Activated naive CD4-positive, alpha-beta T cell treated with anti-CD3 and anti-CD28 coated beads, Interleukin-2, amount 50 U/mL, for 16 hours (primary cell): ENCODE measurements at places on chromosomes 1 and 21.
A peak's percentile ranks its signal among the peaks of the same experiment; 100 is the strongest.

GRCh38 chr1:65167586-65168242 is 19.7 kb downstream of the AK4 start:
- no peak for DNase-seq

- DNase-seq, result no peak
Measured at GRCh38 chr21:37058261-37058660, 14.6 kb downstream of the PIGP start.

DNA sequence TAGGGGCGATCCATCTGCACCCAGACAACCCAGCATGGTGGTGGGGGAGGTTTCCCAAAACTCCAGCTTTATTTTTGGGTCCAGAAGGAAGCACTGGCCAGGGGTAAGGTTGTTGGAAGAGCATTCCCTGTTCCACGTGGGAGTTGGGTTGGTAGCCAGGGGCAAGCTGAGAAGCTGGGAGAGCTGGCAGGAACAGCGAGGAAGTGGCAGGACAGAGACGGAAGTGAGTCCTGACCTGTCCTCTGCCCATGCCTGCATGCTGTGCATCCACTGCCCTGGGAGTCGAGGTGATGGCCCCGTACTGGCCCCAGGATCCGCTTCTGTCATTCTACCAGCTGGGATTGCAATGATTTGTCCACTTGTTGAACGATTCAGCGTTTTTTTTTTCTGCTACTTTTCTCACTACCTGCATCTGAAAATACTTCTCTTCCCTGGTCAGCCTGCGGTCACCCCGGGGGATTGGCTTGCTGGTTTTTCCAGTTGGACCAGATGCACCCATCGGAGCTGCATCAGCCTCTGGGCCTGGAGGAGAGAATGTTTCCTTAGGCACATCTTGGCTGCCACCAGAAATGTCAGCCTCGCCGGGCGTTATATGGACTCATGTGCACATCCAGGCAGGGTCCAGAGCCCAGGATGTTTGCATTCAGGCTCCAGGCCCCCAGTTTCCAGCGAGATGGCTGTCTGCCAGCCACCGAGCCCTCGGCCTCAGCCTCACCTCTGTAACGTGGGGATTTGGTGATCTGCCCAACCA is 28.3 kb upstream of the TMPRSS2 start:
- no peak for DNase-seq

DNA sequence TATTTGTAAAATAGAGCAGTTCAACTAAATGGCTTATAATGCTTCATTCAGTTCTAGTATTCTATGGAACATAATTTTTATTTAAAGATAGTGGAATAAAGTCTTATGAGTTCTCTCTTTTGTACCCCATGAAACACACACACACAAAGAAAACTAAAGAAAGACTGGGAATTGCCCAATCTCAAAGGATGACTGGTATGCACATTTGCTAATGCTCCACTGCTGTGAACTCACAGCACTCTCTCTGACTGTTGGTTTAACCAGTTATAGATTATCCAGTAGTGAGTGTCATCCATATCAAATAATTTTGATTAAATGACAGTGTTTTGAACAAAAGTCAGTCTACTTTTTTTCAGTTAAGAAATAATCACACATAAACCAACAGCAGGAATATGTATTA is 1082.4 kb upstream of the B3GALT2 start:
- DNase-seq, result no peak

DNA sequence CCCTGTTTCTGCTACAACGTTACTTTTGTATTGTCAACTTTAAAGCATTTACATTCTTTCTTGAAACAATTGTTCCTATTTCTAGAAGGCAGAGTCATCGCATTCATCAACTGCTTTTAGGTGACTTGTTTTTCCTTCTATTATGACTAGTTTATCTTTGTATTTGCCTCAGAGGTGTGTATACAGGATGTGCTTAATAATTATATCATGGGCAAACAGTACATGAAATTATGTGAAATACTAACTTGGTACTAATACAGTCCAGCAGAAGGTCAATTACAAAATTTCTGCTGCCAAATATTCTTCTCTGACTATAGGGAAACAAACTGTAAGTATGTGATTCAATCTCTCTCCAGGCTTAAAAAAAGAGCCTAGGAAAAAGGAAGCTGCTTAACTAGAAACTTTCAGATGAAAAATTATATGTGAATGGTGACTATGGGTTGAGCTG is 101.6 kb downstream of the C4BPA start:
- DNase-seq, result no peak

- DNase-seq, result no peak
Measured at GRCh38 chr1:245855846-245856730, 651.0 kb downstream of the SMYD3 start.

GRCh38 chr1:192448026-192448578 is 127.5 kb upstream of the RGS1 start:
- no peak for DNase-seq

DNA sequence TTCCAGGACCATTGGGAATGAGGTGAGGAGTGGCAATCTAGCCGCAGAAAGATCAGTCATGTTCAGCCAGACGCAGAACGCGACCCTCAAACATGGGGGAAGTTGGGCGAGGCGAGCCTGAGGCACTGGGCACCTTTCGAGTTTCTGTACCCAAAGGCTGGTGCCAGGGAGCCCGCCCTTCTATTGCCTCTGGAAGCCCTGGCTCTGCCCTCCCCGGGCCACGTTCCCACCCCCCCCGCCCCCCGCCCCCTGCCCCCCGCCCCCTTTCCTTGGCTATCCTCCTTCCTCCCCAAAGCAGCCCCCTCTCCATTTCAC is 2.2 kb upstream of the ZBTB7B start:
- no peak for DNase-seq

DNA sequence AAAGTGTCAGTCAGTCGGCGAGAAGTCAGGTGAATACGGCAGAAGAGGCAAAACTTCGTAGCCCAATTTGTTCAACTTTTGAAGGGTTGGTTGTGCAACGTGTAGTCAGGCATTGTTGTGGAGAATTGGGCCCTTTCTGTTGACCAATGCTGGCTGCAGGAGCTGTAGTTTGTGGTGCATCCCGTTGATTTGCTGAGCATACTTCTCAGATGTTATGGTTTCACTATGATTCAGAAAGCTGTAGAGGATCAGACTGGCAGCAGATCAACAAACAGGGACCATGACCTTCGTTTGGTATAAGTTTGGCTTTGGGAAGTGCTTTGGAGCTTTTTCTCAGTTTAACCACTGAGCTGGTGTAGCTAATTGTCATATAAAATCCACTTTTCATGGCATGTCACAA is 190.2 kb upstream of the ADAMTS5 start:
- DNase-seq, result no peak

- no peak for DNase-seq
Measured at GRCh38 chr1:222768592-222768991, 31.6 kb downstream of the FAM177B start.

GRCh38 chr1:220810963-220811362 is 24.2 kb downstream of the MTARC1 start:
- no peak for DNase-seq

DNA sequence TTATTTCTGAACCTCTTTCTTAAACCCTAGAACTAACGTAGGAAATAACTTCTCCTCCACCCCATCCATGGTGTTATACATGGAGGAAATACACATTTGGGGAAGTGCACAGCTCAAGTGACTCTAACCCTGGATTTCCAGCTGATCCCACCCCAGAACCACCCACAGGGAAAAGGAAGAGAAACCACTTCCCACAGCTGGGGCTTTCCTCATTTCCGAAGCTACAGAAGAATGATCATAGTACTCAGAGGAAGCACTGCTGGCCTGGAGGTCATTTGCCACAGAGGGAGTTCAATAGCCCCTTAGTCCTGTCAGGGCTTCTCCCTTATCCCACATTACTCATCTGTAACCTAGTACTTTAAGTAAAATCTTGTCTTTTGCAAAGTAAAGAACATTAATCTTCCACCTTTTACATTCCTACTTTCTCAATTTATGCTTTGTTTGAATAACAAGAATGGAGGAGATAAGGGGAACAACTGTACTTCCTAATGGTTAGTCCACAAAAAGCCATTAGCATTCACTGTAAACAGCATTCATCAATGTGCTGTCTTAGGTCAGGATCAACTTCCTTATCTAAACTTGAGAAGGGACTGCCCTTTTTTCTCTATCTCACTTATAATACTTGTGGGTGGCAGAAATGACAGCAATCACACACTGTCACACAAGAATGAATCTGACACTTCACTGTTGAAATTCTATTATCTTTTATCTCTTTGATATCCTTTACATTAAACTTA is 63.0 kb upstream of the RGS1 start:
- no peak for DNase-seq

DNA sequence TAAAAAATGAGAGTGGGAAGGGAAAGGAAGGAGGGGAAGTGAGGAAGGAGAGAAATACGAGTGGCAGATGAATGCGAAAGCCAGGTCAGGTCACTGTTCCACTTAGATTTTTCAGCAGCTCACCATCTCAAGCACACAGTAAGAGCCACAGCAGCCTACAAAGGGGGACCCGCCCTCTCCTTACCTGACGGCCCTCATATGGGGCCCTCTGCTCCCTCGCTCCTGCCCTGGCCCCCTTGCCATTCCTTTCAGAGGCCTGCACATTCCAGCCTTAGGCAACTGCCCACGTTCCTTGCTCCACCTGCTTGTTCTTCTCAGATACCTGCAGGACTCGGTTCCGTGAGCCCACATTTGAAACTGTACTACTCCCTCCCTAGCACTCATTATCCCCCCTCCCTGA is 22.0 kb downstream of the VPS26C start:
- DNase-seq, result no peak

GRCh38 chr1:2404890-2405511 is 7.4 kb downstream of the PEX10 start:
- no peak for DNase-seq

- no peak for DNase-seq
Measured at GRCh38 chr1:178871551-178872320, 859 bp upstream of the ANGPTL1 start.

GRCh38 chr1:235952950-235953615 is 86.4 kb upstream of the LYST start:
- peak; percentile 34 for DNase-seq

- no peak for DNase-seq
Measured at GRCh38 chr1:96416111-96416595, 305.4 kb upstream of the PTBP2 start.

- DNase-seq, result no peak
Measured at GRCh38 chr1:220056374-220056773, 10.1 kb upstream of the EPRS1 start.

DNA sequence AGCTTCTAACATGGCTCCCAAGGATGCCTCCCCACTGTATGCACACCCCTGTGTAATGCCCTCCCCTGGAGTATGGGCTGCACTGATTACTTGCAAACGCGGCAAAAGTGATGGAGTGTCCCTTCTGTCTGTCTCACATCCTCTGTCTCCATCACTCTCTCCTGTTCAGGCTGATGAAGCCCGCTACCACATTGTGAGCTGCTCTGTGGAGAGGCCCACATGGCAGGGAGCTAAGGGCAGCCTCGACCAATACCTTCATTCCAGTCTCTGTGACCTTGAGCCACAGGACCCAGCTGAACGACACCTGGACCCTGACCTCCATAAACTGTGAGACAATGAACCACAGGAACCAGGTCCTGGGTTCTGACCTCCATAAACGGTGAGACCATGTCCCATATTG is 154.1 kb upstream of the ETV3 start:
- DNase-seq, result no peak

- DNase-seq, result no peak
Measured at GRCh38 chr1:24020025-24020424, 39.9 kb upstream of the SRSF10 start.
